ENCODE measurements at places on chromosomes 7 and 10. TPM values are rescaled to one million over a fixed set of nuclear protein-coding genes. Genes with fewer than 3 reads are reported as not detected.

The C10orf67 gene
- 0.27 TPM for polyA plus RNA-seq

The WIPF3 gene
- polyA plus RNA-seq = 17.6 TPM

The CHRM2 gene
- polyA plus RNA-seq = 0.36 TPM

The ZCWPW1 gene
- polyA plus RNA-seq = 6.4 TPM

The LIPM gene
- polyA plus RNA-seq = not detected

The PIP gene
- not detected for polyA plus RNA-seq

The FOXK1 gene
- polyA plus RNA-seq = 8.0 TPM

The COL26A1 gene
- polyA plus RNA-seq = 3.7 TPM

The PARD3 gene
- 33.7 TPM for polyA plus RNA-seq

The ANKRD61 gene
- not detected for polyA plus RNA-seq

The AGR3 gene
- 0.78 TPM for polyA plus RNA-seq

The AKAP9 gene
- polyA plus RNA-seq = 8.0 TPM

The DYNC1I1 gene
- 21.6 TPM for polyA plus RNA-seq

The HABP2 gene
- polyA plus RNA-seq = 10.9 TPM

The HOXA7 gene
- 1.3 TPM for polyA plus RNA-seq

The EBF3 gene
- polyA plus RNA-seq = 22.3 TPM

The OPN1SW gene
- polyA plus RNA-seq = not detected

The VWC2 gene
- 0.15 TPM for polyA plus RNA-seq

The PRTFDC1 gene
- polyA plus RNA-seq = 30.7 TPM

The CDK1 gene
- polyA plus RNA-seq = 30.6 TPM

The CALY gene
- 52.8 TPM for polyA plus RNA-seq

The TFEC gene
- not detected for polyA plus RNA-seq

The BEND7 gene
- polyA plus RNA-seq = 33.2 TPM

The VGF gene
- polyA plus RNA-seq = 37.7 TPM

The GTF2IRD2 gene
- polyA plus RNA-seq = 15.7 TPM

The RASSF4 gene
- 23.9 TPM for polyA plus RNA-seq

The NPY gene
- polyA plus RNA-seq = 9.0 TPM

The ZNF488 gene
- polyA plus RNA-seq = 22.1 TPM

The LRRC4 gene
- 7.8 TPM for polyA plus RNA-seq

The LIPJ gene
- polyA plus RNA-seq = not detected

The GRM3 gene
- polyA plus RNA-seq = 23.5 TPM

The CDNF gene
- polyA plus RNA-seq = 2.4 TPM

The PRRT4 gene
- polyA plus RNA-seq = 0.49 TPM

The ITIH5 gene
- 19.7 TPM for polyA plus RNA-seq

The OR6V1 gene
- not detected for polyA plus RNA-seq

The TSC22D4 gene
- 383 TPM for polyA plus RNA-seq

The NANOS1 gene
- 2.8 TPM for polyA plus RNA-seq
